WTC11 (cell line): ENCODE measurements at places on chromosomes 16 and 17. TPM values are rescaled to one million over a fixed set of nuclear protein-coding genes. Genes with fewer than 3 reads are reported as not detected.

DNA sequence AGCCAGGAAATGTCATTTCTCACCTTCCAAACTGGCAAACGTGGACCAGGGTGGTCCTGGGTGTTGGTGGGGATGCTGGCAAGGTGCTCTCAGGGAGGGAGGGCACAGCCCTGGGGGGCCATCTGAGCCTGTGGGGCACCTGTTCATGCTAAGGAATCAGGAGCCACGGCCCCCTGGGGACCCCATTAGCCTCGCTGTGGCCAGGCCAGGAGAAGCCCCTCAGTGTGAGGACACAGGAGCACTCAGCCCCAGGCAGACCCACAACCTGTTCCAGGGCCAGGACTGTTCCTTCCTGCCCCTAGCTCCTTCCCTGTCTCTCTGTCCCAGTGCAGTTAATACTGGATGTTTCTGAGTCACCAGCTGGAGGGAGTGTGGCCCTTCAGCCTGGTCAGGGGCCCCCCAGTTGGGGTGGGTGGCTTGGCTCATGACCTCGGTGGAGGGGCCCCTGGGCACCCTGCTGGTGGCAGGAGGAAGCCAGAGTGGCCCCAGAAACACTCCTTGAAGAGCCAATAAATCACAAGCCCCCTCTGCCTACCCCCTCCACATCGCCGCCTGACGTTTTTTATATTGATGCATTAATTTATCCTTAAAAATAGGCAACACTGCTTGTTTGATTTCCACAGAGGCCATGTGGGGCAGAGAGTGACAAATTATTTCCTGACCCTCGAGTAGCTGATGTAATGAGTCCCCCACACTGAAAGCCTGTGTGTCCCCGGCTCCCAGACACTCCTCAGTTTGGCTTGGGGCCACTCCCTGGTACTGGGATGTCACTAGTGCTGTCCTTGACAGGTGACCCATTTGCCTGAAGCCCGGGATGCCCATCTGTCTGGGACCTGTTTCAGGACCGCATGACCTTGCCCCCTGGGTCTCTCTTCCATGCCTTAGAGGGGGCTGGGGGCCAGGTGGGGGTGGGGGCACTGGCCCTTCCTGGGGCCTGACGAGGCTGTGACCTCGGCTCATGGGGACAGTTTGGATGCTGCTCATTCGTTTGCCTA is 22.3 kb downstream of the ACTG1 start:
- DNase-seq = no peak

The KRT10 gene
- total RNA-seq = 23.2 to 27.6 TPM (median 24.2 TPM) in 3 replicates

The CDRT15 gene
- not detected in 3 replicates for total RNA-seq

The BCL6B gene
- total RNA-seq = 11.4 to 13.5 TPM (median 12.3 TPM) in 3 replicates

DNA sequence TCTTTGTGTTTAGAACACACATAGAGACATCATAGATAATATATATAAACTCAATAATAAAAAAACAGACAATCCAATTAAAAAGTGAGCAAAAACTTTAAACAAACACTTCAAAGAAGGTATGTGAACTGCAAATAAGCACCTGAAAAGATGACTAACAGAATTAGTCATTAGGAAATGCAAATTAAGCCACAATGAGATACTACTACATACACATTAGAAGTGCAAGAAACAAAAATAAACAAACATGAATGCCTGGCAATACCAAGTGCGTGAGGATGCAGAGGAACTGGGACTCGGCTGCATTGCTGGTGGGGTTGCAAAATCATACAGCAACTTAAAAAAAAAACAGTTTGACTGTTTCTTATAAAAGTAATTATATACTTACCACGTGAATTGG is 799.0 kb downstream of the KCNJ2 start:
- DNase-seq = no peak
